ENCODE measurements at places on chromosomes 3 and 15. TPM values are rescaled to one million over a fixed set of nuclear protein-coding genes. Genes with fewer than 3 reads are reported as not detected.

DNA sequence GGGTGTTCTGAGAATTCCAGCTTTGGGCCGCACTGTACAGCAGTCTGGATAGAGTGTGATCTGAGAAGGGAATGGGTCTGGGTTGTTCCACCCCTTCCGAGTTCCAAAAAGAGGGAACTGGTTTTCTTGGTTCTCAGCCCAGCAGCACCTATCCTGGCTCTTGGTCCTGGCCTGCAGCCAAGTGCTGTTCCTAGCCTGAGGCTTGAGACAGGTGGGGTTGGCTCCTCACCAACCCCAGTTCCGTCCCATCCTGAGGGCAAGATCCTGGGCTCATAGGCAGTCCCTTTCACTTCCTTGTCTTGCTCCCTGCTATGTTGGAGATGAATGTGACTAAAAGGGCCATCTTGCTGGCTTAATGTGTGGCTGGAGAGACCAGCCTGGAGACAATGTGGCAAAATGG is 15.2 kb downstream of the IVD start:
- no peak for DNase-seq

- peak; percentile 41 for DNase-seq
These were observed 119.9 kb upstream of the MELTF start for GRCh38 chr3:197149528-197149927.

DNA sequence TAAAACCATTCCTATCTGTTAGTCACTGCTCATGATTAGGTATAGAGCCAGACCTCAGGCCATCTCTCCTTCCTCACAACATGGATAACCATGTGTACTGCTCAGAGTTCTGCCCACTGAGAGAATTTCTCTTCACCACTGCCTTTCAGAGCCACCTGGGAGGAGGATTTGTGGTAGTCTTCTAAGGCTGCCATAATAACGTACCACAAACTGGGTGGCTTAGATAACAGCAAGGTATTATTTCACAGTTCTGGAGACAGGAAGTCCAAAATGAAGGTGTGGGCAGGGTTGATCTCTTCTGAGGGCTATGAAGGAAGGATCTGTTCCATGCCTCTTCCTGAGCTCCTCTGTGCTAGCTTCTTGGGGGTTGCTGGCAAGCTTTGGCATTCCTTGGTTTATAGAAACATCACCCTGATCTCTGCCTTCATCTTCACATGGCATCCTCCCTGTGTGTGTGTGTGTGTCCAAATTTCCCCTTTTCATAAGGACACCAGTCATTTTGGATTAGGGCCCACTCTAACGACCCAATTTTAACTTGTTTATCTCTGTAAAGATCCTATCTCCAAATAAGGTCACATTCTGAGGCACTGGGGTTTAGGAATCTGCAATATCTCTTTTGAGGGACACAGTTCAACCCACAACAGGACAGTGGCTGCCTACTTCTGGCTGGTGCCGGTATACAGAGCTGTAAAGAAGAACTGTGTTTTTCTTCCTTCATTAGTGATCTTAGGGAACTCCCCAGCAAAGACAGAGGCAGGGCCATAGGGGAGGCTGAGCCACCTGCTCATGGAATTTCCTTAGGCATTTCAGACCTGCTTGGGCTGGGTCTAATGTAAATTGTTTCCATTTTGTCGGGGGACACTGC is 42.1 kb upstream of the NOX5 start:
- no peak for DNase-seq

DNA sequence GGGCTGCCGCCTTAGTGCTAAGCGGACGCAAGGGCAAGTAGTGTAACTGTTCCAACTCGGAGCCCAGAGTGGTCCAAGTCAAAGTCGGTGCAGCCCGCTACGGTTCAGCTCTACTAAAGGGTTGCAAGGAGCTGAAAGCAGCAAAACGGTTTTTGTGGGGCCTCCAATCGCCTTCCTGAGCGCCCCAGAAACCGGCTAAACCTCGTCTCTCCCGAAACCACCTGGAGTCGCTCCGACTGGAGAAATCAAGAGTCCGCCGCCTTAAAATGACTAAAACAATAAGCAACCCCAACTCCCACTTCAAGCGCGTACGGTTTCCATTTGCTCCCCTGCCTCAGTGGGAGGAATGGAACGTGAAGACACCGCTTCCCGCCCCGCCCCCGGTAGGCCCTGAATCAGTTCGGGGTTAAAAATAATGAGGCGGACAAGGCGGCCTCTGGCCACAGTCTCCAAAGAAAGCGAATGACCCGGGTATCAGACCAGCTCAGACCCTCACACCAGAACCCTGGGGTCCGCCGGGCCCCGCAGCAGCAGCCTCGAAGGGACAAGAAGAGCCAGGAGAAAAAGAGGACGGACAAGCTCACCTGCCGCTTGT is 401 bp downstream of the SEC11A start:
- peak; percentile 26 for DNase-seq

DNA sequence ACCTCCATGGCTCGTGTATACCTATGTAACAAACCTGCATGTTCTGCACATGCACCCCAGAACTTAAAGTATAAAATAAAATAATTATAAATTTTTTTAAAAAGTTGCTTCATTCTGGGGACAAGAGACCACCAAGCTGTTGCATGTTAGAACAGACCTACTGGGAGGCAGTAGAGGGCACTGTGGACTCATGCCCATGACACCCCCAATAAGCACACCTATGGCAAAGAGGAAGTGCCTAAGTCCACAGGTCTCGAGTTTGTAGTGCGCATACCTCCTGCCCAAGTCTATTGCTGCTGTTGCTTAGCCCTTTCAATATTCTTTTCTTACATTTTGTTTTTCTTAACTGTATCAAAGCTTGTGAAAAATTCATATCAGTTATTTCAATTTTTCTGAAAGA is 267.9 kb upstream of the THBS1 start:
- peak; percentile 46 for DNase-seq

GRCh38 chr3:197787412-197787811 is 3.6 kb upstream of the LRCH3 start:
- DNase-seq = peak; percentile 41

TEX55 gene
- not detected for total RNA-seq

GOLGA8G gene
- not detected for total RNA-seq

SERF2 gene
- total RNA-seq = 360 TPM

KCNMB3 gene
- total RNA-seq = 2.6 TPM

ZBED2 gene
- total RNA-seq = not detected

CCR8 gene
- not detected for total RNA-seq

C2CD4A gene
- total RNA-seq = 0.87 TPM

SLC2A2 gene
- not detected for total RNA-seq
